Stimulated activated CD8-positive, alpha-beta memory T cell treated with anti-CD3 and anti-CD28 coated beads, Interleukin-15, amount 100 ng/mL, for 24 hours (primary cell): ENCODE measurements at places on chromosomes 4 and X.

DNA sequence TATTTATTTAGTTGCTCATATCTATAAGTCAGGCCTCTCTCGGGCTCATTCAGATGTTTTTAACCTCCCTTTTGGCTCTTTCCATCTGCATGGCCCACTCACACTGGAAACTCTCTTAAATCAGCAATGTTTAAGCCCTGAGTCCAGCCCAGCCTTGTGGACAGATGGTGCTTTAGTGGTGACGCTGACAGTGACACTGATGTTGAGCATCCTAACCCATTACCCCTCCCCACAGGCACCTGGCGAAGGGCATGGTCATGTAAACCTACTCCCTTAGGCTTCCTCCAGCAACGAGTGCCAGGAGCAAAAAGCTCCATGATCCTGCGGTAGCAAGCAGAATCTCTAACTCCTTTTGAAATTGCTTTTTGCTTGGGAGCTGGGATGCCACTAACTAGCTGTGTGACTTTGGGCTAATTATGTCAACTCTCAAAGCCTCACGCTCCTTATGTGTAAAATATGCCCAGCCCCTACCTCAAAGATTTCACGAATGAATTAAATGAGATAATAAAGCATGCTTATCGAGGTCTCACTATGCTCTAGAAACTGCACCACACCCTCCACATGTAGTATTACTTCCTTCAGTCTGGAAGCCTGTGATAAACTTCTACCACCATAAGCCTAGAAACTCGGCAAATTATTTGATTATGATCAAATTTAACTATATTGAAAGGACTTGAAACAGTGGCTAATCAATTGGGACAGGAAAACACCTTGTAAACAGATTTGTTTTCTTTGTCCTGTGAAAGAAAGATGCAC is 569.4 kb downstream of the BCOR start:
- DNase-seq = no peak

DNA sequence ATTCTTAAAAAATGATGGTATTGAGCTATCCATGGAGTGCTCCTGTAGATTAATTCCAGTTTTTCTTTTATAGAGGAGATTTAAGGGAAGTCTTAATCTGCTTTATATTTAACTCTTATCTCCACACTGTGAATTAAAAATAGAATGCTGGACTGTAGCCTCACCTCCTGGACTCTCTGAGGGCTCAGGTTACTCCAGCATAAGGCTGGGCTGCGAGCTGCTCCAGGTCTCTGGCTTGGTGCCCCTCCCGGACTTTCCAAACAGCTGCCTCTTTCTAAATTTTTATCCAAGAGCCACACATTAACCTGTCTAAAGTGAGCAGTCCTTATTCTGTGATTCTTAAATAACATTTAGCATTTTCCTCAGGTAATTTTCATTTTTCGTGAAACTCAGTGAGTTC is 218.7 kb upstream of the JADE1 start:
- no peak for DNase-seq

- no peak for DNase-seq
These were observed 320.7 kb upstream of the CLNK start for GRCh38 chr4:11005300-11005699.

GRCh38 chrX:112056886-112057285 is 25.7 kb downstream of the TRPC5 start:
- DNase-seq = no peak

- DNase-seq = no peak
These were observed 5.9 kb downstream of the ODAPH start for GRCh38 chr4:75561789-75562188.

DNA sequence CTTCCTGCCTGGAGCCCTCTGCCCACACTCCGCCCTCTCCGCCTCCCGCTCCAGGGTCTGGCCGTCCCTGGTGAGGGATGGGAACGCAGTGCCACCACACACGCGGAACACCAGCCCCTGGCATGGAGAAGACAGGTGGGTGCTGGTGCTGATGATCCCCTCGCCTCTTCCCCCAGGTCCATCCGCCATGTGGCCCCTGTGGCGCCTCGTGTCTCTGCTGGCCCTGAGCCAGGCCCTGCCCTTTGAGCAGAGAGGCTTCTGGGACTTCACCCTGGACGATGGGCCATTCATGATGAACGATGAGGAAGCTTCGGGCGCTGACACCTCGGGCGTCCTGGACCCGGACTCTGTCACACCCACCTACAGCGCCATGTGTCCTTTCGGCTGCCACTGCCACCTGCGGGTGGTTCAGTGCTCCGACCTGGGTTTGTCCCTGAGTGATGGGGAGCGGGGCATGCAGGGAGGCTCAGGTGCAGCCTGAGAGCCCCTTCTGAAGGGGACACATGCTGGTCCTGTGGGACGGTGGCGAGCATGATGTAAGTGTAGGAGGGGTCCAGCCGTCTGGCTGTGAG is 9.8 kb downstream of the BGN start:
- no peak for DNase-seq

DNA sequence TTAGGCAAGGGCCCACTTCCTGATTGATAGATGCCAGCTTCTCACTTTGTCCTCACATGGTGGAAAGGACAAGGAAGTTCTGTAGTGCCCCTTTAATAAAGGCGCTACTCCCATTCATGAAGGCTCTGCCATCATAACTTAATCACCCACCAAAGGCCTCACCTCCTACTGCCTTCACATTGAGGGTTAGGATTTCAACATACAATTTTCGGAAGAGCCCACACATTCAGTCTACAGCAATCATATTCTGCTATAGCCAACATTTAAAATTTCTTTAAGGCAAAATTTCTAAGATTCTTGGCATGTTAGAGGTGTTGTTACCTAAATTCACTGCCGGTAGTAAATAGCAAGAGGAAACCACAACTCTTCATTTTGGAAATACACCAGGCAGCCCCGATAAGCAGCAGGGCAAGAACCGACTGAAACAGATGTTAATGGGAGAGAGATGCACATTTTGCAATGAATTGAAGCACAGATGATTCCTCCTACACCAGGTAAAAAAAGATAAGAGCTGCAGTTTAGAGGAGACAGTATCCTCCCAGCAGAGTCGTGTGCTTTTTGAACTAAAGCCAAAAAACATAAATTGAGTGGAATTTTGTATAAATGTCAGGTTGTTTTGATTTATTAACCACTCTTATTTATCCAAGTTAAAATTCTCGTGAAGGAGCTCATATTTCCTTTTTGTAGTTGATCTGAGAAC is 594.9 kb downstream of the KCTD8 start:
- DNase-seq = no peak

DNA sequence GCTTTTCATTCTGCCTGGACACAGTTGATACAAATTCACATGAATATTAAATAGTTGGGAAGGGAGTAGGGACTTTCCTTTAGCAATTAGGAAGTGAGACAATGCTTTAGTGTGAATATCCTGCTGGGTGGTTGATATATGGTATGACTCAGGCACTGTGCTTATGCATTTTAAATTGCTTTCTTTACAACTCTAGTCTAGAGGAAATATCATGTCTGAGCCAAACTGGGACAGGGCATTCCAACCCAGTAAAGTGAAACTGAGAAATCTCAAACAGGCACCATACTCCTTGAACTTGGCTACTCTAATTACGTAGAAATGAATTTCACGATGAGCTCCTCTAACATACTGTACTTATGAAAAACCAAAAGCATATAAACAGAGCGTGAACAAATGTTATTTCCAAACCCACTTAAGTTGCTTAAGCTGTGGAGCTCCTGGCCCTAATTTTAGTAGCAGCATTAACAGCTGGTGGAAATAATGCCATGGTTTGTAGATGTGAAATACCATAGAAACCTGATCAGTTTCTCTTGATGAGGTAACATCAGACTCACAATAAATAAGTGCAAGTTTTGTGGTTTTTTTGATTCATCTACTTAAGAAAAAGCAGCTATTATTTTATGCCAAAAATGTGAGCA is 242.9 kb upstream of the GK2 start:
- DNase-seq = no peak

DNA sequence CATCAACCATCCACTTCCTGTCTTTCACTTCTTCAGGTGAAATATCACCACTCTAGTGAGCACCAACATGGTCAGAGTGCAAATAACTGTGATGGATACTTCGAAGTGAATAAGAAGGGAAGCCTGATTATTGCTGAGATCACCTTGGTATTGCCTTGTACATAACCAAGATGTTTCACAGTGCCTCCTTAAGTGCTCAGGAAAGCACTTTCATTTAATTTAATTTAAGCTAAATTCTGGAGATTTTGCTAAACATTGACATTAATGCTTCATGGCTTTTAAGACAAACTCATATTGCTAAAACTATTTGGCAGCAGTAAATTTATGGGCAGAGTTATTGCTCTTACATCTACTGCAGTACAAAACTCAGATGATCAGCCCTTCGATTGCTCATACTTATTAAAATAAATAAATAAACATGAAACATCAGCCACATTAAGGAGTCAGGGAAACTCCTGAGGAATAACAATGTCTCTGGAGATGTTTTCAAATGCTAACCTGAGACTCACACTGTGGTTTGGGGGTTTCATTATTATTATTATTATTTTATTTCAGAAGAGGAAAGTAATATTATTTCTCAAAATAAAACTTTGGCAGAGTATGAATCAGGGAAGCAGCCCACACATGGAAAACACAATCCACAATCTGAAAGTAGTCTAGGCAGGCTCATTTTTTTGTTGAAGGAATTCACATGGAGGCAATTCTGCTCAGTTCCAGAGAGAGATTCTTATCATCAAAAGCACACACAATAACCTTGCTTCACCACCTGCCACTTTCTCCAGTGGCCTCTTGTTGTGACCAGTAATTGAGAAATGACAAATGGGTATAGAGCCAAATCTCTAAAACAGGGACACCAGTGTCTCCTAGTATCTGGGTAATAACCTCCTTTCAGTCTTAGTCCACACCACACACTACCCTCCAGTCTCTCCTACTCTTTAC is 344.2 kb downstream of the MAPK10 start:
- no peak for DNase-seq

DNA sequence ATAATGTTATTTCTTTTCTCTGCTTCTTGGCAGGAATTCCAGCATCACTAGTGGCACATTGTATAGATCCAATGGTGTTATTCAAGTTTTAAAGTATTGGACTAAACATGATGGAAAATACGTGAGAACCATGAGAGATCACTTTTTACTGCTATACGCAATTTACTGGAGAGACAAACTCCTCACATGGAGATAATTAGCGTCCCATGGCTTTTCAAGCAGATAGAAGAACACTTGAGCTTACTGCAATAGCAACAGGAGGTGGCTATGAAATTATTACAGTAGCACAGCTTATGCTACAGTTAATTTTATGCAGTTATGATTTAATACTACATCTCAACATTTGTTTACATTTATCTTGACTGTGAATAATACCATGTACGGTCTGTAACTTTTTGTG is 11.9 kb upstream of the TMEM185A start:
- no peak for DNase-seq

GRCh38 chr4:80072228-80072743 is 743 bp downstream of the ANTXR2 start:
- DNase-seq = no peak

GRCh38 chr4:93771640-93772411 is 56.7 kb upstream of the ATOH1 start:
- DNase-seq = no peak
